ENCODE measurements at places on chromosomes 6 and 20.

- no peak for DNase-seq
These were observed 94.2 kb downstream of the OLIG3 start for GRCh38 chr6:137399881-137400443.

DNA sequence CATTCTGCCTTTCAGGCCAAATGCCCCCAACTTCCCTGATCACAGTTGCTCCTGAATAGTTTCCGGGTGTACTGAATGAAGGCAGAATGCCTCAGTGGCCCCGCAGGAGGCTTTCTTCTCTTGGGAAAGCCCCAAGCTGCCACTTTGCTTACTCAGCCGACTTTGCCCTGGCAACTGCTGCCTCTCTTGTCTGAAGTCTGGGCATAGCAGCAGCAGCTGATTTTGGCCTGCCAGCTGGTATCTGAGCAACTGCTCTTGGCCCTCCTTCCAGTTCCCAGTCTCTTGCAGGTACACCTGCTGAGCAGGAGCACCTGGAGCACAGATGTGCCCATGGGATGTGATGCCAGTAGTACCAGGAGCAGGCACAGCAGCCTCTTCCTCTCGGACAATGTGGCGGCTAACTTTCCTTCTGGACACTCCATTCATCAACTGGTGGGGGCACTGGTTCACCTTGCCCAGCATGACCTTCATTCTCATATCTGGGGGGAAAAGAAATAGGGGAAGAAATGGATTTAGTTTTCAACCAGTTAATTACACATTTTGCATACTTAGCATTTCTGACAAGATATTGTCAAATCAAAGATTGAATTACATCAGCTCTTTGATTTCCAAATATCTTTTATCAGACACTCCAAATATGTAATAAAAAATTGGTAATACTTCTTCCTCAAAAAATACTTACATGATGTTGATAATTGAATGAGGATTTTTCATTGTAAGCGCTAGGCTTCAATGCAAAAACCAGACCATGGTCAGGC is 468.2 kb downstream of the PKHD1 start:
- DNase-seq, result no peak

GRCh38 chr6:43833223-43833995 is 63.4 kb downstream of the VEGFA start:
- no peak for DNase-seq

GRCh38 chr6:159691133-159691962 is 1.7 kb downstream of the SOD2 start:
- no peak for DNase-seq

DNA sequence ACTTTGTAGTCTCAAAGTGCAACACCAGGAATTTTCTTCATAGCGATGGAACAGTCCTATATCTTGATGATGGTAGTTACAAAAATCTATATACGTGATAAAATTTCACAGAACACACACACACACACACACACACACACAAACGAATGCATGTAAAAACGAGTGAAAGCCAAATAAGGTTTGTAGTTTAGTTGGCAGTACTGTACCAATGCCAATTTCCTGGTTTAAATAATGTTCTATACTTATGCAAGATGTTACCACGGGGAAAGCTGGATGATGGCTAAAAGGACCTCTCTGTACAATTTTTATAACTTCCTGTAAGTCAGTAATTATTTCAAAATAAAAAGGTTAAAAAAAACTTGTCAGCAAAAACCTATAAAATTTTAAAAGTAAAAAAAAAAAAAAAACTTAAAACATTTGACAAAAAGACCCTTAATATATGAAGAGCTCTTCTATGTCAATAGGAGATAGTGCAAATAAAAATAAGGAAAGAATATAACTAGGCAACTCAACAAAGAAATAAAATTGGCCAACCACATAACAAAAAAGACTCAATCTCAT is 37.6 kb downstream of the PDSS2 start:
- no peak for DNase-seq

DNA sequence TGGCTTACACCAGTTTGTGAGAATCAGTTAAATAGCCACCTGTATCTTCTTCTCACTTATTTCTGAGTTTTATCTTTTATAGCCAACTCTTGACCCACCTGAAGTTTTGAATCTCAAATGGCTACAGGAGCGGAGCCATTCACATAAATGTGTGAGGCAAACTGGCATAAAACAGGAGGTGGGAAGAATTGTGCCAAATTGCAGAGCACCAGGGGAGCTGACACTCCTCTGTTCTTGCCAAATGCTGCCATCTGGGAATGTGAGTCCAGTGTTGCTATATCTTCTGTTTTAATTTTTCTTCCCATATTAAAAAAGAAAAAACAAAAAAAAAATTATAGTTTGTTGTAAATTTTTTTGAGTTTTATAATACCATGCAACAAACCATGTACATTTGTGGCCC is 17.0 kb upstream of the RNF146 start:
- DNase-seq, result no peak

- DNase-seq, result no peak
These were observed 67.2 kb upstream of the TNFRSF21 start for GRCh38 chr6:47376930-47377329.

GRCh38 chr6:13851330-13851729 is 37.0 kb upstream of the MCUR1 start:
- DNase-seq, result no peak

DNA sequence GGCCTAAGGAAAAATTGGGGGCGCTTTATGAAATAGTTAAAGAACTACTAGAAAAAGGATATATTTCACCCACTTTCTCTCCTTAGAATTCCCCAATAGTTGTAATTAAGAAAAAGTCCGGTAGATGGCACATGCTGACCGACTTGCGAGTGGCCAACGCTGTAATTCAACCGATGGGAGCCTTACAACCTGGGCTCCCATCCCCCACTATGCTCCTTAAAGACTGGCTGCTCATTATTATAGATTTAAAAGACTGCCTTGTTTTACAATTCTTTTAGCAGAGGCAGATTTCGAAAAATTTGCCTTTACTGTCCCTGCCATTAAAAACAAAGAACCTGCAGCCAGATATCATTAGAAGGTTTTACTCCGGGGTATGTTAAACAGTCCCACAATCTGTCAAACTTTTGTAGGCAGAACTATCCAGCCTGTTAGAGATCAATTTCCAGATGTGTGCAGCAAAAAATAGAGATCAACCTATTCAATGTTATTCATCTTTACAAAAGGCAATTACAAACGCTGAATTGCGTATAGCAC is 58.5 kb upstream of the PRSS16 start:
- DNase-seq, result peak; percentile 40

DNA sequence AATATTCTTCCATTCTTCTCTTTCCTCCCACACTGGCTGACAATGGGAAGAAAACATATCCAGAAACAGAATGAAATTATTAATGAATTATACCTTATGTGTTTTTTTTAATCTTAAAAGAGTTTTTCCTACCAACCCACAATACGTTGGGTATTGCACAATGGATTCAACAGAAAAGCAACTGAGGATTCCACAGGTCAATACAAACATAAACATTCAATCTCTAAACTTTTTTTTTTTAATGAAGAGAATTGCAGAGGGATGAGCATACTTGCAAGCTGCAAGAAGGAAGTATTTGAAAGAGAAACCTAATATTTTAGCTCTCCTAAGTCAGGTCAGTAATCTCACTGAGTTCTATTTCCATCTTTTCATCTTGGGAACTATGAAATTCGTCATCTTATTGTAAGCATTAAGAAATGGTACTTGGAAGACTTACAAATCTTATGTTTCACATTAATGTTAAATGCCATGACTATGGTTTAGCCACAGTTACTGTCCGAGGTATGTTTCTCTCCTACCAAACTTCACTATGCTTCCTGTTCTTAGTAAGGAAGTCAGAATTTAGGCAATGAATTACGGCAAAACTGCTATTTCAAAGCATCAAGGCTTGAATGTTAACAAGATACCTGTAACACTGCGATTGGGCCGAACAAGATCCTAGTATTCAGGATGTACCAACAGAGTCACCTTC is 100.8 kb downstream of the HIVEP2 start:
- no peak for DNase-seq

GRCh38 chr20:1325173-1326030 is 3.5 kb downstream of the SDCBP2 start:
- peak; percentile 99 for DNase-seq

DNA sequence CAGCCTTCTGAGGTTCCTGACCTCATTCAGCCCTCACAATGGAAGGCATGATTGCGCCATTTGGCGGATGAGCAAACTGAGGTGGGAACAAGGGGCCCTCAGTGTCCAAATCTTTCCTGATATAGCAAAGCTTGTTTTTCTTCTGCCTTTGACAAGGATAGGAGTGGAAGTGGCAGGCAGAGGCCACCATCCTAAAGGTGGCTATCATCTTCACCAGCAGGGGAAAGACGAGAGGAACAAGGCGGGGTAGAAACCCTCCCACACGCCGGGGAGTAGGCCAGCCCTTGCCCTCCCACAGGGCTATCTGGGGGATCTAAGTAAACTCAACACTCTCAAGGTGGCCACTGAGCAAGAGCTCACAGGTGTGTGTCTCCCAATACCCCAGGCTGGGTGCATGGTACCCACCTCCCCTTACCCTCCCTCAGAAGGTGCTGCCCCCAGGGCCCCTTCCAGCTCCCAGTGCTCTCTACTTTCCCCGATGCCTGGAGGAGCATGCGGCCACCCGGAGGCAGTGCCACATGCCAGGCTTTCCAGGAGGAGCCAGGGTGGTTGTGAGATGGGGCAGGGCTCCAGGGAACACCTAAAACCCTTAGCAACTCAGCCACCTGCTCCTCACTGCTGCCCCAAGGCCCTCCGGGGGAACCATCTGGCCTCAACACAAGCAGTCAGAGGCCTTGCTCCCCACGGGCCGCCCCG is 11.2 kb downstream of the SPDEF start:
- DNase-seq, result no peak
